ENCODE measurements at places on chromosomes 3 and 15.

DNA sequence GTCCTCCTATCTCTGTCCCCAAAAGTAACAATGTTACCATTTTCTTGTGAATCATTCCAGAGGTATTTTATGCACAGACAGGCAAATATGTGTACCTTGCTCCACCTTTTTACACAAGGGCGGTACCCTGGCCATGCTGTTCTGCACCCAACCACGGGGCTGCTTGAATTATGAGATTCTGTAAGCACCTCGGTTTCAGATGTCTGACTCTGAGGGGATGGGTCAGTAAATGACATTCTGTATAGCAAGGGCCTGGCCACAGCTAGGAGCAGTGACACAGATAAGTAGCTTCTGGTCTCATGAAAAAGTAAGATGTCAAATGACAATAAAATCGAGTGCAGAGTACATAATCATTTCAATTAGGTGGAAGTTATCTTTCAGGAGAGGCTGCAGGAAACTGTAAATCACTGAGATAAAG, 30.4 kb upstream of the FLNB start:
- no peak for DNase-seq

- no peak for DNase-seq
These were observed 37.0 kb upstream of the PIK3R4 start for GRCh38 chr3:130783629-130784028.

- no peak for DNase-seq
These were observed 176.4 kb upstream of the UBE2E1 start for GRCh38 chr3:23629181-23629894.

- no peak for DNase-seq
These were observed 69.1 kb upstream of the TNFAIP8L3 start for GRCh38 chr15:51163843-51164242.

DNA sequence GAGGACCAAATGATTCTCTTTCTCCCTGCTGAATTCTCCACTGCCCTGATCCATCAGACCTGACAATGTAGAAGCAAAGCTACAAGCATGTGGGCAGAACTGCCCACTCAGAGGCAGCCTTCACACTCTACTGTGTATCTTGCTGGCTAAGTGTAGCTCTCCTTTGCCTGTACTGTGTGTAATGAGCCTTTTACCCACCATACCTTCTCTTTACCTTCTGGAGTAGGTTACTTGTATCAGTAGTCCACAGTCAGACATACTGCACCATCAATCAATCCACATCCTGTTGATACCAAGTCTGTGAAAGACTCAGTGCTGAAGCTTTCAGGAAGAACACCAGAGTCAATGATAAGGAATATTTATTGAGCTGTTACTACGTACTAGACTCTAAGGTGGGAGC, 440.7 kb upstream of the ARHGEF26 start:
- DNase-seq = no peak

DNA sequence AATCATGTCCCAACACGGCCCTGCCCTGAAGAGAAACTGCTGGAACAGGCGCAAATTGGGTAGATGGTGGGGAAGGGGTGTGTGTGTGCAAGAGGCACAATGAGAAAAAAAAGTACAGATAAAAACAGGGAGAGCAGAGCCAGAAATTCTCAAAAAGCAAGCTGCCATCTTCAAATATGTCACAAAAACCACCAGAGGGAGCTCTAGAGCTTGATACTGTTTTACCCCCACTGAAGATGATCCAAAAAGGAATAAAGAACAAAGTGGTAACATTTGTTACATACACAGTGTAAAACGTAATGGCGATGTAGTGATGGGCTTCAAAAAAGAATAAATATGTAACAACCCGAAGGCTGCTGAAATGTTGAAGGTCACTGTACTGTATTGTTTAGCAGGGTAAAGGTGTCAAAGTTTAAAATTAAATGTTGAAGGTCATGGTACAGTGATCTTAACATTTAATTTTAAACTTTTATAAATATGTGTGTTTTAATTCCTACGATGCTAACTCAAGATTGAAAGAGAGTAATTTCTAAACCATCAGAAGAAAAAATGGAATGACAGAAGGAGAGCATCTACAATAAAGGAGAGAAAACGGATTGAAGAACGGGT, 6.0 kb downstream of the SNRPA1 start:
- DNase-seq = peak; percentile 49

DNA sequence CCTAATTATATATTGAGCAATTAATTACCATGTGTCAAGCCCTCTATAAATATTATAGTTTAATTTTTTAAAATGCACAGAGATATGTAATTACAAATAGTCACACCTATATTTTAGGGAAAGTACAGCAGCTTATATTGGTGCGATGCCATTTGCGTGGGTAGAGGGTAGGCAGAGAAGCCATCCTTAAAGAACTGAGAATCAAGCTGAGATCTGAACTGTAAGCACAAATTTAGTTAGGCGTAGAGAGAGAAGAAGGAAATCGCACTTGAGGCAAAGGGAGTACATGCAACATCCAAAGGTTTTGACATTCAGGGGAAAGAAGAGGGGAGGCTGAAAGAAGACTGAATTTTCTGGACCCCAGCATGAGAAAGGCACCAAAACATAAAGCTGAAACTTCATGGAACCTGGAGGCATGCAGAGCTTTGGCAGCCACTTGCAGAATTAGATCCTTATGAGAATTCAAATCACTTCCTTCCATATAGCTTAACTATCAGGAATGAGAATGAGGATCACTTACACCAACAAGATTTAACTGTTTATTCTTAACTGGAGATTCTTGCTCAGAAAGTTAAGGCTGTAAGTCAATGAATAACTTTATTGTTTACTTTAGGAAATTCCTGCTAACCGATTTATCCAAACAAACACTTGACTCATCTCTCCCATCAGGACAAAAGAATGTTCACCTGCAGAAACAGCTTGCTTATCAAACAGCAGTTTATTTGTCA, 114.3 kb downstream of the TGFBR2 start:
- peak; percentile 49 for DNase-seq

DNA sequence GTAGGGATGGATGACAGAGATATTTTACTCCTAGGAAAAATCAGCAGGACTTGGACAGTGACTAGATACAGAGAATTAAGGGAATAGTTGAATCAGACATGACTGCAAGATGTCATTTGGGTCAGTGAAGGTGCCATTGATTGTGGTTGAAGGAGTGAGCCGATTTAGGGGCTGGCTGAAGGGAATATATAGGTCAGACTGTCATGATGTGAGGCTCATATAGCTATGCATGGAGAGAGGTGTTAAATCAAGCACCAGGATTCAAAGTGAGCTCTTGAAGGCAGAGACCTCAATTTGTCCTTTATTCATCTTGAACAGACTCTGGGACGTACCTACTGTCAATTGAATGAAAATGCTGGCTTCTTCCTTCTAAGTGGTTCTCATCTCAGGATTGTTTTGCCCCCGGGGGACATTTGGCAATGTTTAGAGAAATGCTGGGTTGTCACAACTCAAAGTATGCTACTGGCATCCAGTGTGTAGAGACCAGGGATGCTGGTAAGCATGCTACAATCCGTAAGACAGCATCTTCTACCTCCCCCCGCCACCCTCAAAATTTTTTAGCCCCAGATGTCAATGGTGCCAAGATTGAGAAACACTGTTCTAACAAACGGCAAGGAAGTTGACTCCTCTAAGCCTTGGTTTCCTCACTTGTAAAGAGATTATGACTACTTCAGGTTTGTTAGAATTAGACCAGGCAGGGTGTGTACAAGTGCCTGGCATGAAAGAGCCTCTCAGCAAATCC, 7.8 kb downstream of the ATP2C1 start:
- no peak for DNase-seq

DNA sequence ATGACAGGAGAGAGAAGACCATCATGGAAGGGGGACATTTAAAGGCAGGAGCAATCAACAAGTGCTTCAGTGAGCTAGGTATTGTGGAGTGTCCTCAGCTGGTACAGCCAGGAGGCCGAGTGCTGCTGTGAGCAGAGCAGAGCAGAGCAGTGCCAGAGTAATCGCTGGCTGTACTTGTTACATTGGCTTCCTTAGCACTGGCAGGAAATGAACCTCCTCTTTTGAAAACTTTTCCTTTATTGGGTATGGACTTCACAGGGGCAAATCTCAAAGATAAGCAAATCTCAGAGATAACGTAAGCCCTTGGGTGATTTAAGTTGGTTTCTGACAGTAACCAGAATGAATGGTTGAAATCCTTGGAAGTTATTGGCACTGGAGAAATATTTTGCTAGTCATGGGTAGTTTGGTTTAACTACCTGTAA, 2.1 kb downstream of the SH3GL3 start:
- no peak for DNase-seq

All from HTR-8/SVneo (cell line).